ENCODE measurements at places on chromosomes 16 and 17.

DNA sequence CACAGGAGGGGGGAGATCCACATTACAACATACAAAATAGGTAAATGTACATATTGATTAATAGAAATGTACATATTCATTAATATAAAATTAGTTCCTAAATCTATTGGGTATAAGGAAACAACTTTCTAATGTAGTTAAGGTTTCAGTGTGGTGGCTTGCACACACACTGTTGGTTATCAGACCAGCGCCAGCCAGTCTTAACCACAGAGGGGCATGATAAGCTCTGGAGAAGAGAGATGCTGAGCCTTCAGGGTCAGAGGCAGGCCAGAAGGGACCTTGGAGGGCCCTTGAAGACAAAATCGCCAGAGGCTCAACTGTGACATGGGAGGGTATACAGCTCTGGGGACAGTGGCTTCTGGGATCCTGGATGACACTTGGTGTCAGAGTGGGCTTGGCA, 10.9 kb upstream of the ZFP90 start:
- DNase-seq, result no peak

GRCh38 chr17:36072431-36073121, 8.5 kb downstream of the CCL18 start:
- DNase-seq, result peak; percentile 48

- no peak for DNase-seq
Observed at GRCh38 chr17:80826955-80827645, 164.5 kb upstream of the CHMP6 start.

GRCh38 chr16:8023326-8023725, 567.0 kb downstream of the TMEM114 start:
- no peak for DNase-seq
